Progenitor cell of endocrine pancreas (in vitro differentiated cells): ENCODE measurements at places on chromosomes 7 and 10. TPM values are rescaled to one million over a fixed set of nuclear protein-coding genes. Genes with fewer than 3 reads are reported as not detected.

The COL1A2 gene
- 14.8 and 26.2 TPM in 2 replicates for total RNA-seq

The SKIDA1 gene
- total RNA-seq = 13.6 and 15.3 TPM in 2 replicates

DNA sequence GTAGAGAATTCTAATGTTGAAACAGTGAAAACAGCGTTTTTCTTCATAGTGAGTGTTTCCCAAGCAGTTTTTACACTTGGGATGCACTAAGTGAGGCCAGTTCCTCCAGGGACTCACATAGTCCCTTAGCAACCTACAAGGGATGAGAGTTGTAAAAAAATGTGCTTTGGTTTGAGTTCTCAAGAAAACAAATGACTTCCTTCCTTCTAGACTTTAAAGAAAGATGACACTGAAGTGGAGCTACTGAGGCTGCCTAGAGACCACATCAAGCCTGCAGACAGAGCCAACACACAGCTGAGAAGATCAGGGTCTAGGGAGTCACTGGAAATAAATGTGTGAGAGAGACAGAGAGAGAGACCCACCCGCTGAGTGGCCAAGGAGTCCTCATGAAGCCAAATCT, 264.4 kb downstream of the TNS3 start:
- H3K27ac ChIP-seq = peak overlapping the region; percentile 56
- H3K27me3 ChIP-seq = no peaks in the 10 kb centered on the region
- H3K4me1 ChIP-seq = peaks cover 29% of the 10 kb centered on the region
- H3K4me3 ChIP-seq = no peak overlapping the region

DNA sequence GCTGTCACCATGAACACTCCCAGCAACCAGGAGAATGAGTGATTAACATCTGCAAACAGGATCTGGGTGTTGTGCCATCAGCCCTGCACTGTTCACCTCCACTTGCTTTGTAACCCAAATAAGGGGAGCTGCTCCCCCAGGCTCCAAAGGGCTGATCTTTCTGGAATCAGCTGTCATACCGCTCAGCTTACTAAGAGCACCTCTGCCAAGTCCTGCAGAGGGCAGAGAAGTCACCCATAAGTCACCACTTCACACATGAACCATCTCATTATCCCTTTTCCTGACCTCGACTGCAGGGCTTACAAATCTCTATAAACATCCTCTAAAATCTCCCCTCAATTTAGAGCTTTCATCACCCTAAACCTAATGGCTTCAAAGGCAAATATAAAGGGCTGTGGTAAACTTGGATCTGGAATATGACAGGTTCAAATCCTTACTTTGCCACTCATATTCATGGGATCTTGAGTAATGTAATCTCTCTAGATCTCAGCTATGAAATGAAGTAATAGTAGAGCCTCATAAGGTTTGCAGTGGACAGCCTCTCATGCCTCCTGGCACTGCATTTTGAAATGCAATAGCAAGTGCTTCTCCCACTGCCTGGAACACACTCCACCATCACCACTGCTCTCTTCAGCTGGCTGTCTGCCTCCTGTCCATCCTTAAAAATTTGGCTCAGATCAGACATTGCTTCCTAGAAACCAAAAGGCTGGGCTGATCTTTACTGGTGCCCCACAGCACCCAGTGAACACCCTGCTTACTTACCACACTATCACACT, 38.8 kb downstream of the ERLIN1 start:
- H3K27me3 ChIP-seq = peaks cover 2% of the 10 kb centered on the region
- H3K4me1 ChIP-seq = no peaks in the 10 kb centered on the region
- peaks cover under 1% of the 10 kb centered on the region for H3K36me3 ChIP-seq
- no peak overlapping the region for H3K4me3 ChIP-seq
- no peak overlapping the region for H3K27ac ChIP-seq

GRCh38 chr10:86038371-86038770, 328.2 kb downstream of the GRID1 start:
- H3K27ac ChIP-seq = no peak overlapping the region
- no peaks in the 10 kb centered on the region for H3K4me1 ChIP-seq
- H3K27me3 ChIP-seq = no peaks in the 10 kb centered on the region
- no peaks in the 10 kb centered on the region for H3K36me3 ChIP-seq
- no peak overlapping the region for H3K4me3 ChIP-seq
- no peak for DNase-seq

- no peaks in the 10 kb centered on the region for H3K36me3 ChIP-seq
- no peak overlapping the region for H3K27ac ChIP-seq
- H3K4me1 ChIP-seq = peaks cover 2% of the 10 kb centered on the region
- DNase-seq = no peak
- H3K4me3 ChIP-seq = no peak overlapping the region
Observed at GRCh38 chr7:27933671-27934565, 194.0 kb downstream of the TAX1BP1 start.

DNA sequence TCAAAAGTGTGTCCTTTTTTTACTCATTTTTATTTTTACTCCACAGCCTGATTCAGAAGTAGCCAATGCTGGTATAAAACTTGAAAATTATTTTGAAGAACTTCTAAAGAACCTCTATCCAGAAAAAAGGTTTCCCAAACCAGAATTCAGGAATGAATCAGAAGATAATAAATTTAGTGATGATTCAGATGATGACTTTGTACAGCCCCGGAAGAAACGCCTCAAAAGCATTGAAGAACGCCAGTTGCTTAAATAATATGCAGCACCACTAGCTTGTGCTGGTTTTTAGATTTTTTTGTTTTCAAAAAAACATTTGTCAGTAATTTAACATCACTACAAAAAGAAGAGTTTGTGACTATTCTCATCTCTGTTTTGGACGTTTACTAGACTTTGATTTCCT, 116.5 kb downstream of the SVOPL start:
- no peak for DNase-seq
- H3K4me3 ChIP-seq = no peak overlapping the region
- peaks cover 67% of the 10 kb centered on the region for H3K36me3 ChIP-seq

DNA sequence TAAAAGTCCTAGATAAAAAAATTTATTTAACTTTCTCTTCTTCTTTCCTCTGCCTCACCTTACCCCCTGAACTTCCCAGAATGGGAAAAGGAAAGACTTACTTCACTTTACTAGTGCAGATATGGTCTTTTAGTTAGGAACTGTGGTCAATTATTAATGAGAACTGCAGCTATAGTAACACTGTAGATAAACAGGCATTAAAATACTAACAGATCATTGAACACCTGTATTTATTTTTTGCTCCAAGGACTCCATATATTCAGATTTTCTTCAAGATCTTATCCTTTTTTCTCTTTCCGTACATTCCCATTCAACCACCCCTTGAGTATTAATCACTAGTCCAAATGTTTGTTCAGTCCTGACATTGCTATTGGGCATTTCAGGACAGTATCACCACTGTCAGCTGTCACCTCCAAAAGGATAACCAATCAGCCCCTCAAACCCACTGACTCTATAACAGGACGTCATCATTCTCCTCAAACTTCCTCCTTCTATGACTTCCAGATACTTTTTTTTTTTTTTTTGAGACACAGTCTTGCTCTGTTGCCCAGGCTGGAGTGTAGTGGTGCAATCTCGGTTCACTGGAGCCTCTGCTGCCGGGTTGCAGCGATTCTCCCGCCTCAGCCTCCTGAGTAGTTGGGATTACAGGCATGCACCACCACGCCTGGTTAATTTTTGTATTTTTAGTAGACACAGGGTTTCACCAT, 4.2 kb downstream of the CPVL start:
- peaks cover 22% of the 10 kb centered on the region for H3K27me3 ChIP-seq
- peaks cover 30% of the 10 kb centered on the region for H3K4me1 ChIP-seq
- no peak overlapping the region for H3K27ac ChIP-seq
- no peak overlapping the region for H3K4me3 ChIP-seq

DNA sequence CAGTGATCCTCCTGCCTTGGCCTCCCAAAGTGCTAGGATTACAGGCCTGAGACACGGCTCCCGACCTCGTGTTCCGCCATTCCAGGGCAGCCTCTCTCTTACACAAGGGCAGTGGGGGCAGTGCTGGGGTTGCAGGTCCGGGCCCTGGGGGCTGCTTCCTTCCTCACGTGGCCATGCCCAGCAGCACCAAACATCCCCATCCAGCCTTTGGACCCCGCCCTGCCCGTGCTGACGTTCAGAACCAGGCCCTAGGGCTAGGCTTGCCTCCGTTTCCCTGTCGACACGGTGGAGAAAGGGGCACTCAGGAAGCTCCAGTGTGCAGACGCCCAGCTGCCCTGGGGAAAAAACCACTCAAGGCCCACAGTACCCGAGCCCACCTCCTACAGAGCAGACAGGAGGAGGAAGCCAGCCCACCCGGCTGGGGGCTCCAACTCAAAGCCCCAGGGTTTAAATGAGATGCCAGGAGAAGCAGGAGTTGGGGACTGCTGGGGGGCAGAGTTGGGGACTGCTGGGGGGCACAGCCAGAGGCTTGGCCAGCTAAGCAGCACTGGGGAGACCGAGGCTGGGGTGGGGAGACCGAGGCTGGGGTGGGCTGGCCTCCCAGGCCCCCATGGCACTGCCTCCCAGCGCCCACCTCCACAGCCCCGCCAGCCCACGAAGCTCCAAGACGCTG, 35.9 kb downstream of the ADAP1 start:
- H3K4me3 ChIP-seq = no peak overlapping the region
- H3K27ac ChIP-seq = no peak overlapping the region
- H3K27me3 ChIP-seq = no peaks in the 10 kb centered on the region
- H3K36me3 ChIP-seq = no peaks in the 10 kb centered on the region
- no peaks in the 10 kb centered on the region for H3K4me1 ChIP-seq
